ENCODE measurements at places on chromosomes 3 and 15.

DNA sequence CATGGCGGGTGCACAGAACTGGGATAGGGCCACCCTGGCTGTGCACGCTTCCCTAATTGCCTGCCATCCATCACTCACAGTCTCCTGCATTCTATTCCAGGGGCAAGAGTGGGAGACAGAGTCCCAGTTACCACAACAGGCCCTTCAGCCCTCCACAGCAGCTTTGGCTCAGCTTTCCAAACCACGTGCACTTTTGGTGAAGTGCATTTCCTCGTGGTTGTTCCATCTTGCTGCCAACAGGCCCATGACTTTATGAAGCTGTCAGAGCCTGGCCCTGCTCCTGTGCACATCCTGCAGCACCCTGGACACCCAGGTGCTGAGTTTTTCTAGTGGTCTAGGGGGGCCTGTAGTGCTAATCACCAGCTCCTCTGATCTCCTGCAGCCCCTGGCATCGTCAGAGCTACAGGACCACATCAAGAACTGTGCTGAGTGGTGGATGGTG is 110.2 kb downstream of the ADCY5 start:
- no peak for DNase-seq

DNA sequence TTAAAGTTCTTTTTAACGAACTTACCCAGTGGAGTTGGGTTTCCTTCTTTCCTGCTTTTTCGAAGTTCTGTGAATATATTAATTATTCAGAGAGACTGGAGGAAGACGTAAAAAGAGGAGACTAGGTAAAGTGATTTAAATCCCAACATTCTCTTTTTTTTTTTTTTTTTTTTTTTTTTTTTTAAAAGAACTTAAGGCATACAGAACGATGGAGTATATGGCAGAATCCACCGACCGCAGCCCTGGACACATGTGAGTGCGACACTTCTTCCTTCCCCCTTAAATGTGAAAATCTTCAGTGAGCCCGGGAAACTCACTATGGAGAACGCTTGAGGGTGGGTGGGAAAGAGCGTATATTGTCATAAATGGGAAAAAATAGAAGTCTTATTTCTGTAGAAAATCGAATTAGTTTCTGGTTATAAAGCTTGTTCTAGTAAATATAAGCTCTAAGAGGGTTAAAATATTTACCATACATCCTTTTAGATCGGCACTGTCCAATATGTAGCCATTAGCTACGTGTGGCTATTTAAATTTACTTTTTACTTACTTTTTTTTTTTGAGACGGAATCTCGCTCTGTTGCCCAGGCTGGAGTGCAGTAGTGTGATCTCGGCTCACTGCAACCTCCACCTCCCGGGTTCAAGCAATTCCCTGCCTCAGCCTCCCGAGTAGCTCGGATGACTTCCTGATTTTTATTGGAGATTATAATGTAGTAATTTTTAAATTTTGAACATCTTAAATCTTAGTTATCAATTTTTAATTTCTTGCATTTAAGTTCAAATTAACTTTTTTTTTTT is 892 bp downstream of the NMD3 start:
- peak; percentile 41 for DNase-seq

GRCh38 chr15:62558640-62559380 is 393.7 kb upstream of the C2CD4B start:
- DNase-seq, result no peak

DNA sequence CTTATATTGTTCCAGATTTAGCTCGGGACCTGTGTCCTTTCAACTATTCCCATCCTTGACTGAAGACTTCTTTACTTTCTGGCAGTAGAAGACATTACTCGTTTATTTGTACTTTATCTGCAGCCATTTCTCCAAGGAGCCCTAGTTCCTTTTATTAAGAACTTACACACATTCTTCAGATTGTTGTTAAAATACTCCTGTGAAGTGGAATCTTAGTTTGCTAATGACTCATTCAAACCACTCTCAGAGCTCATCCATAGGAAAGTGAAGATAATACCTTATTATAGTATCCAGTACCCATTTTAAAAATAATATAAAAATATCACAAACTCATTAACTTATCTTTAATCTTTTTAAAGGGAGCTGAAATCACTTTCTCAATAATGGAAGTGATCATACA is 63.5 kb downstream of the C3orf70 start:
- no peak for DNase-seq

GRCh38 chr15:90742087-90742486 is 24.9 kb downstream of the BLM start:
- DNase-seq, result no peak

- no peak for DNase-seq
Measured at GRCh38 chr3:11724615-11725339, 81.1 kb upstream of the VGLL4 start.

- DNase-seq, result peak; percentile 52
Measured at GRCh38 chr3:107064405-107065060, 312.7 kb upstream of the CCDC54 start.

DNA sequence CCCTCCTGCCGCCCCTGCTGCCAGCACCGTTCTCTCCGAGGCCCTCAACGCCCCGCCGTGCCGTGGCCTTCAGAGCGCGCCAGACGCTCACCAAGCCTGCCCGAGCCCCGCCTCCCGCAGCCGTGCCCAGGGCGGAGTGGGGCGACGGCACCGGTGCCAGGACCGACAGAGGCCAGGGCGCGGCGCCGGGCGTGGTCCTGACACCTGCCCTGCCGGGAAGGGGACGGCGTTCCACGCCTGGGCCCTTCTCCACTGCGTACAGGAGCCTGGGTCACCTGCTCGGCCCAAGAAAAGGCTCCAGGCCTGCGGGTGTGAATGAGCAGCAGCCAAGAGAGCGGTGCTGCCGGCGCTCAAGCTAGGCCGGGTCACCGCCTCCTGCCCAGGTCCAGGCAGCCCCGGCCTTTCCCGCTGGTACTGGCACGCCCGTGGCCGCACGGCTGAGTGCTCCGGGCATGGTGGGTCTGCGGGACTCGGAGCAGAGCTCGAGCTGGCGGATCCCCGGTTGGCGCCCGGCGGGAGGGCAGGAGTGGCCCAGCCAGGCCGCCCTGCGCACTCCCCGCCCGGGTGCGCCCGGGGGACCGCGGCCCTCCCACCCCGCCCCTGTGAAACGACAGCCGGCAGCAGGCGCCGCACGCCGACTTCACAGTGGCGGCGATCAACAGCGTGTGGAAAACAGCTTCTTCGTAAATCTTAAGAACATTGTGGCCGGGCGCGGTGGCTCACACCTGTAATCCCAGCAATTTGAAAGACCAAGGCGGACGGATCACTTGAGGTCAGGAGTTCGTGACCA is 4.2 kb downstream of the OCA2 start:
- DNase-seq, result peak; percentile 54

DNA sequence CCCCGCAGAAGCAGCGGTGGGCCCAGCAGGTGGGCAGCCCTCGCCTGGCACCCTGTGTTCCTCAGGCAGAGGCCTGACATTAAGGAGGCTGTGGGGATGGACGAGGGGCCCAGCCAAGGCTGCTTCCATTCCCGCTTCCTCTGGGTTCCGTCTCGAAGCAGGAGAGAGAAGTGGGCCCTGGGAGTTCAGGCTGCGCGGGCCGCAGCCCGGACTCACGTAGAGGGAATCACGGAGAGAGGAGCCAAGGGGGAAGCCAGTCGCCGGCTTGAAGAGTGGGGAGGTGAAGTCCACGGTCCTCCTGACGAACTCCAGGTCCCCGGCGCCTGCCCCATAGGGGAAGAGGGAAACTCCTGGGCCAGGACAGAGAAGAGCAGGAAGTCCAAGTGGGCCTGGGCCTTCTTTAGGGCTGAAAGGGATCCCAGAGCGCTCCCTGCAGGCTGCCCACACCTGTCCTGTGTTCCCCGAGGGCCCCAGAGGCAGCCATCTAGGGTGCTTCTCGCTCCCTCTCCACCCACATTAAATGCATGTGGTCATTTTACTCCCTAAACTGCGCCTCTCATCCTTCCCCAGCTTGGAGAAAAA is 37.7 kb downstream of the MUC4 start:
- DNase-seq, result no peak

GRCh38 chr3:72748659-72749058 is 99.6 kb downstream of the SHQ1 start:
- DNase-seq, result no peak

GRCh38 chr3:138588445-138588844 is 5.6 kb downstream of the CEP70 start:
- no peak for DNase-seq

DNA sequence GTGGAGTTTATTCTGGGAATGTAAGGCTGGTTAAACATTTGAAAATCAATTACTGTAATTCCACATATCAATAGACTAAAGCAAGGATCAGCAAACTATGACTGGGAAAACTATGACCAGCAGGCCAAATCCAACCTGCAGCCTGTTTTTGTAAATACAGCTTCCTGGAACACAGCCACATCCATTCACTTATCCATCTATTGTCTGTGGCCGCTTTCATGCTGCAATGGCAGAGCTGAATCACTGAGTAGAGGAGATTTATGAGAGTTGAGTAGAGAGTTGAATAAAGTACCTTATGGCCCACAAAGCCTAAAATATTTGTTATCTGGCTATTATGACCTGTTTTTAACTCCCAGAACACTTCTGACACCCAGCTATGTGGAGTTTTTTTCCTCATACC is 12.2 kb downstream of the MYLK start:
- no peak for DNase-seq

- DNase-seq, result peak; percentile 83
Measured at GRCh38 chr15:94844538-94845389, 613.4 kb downstream of the MCTP2 start.

GRCh38 chr3:24185738-24186384 is 240.8 kb downstream of the NR1D2 start:
- DNase-seq, result peak; percentile 44

DNA sequence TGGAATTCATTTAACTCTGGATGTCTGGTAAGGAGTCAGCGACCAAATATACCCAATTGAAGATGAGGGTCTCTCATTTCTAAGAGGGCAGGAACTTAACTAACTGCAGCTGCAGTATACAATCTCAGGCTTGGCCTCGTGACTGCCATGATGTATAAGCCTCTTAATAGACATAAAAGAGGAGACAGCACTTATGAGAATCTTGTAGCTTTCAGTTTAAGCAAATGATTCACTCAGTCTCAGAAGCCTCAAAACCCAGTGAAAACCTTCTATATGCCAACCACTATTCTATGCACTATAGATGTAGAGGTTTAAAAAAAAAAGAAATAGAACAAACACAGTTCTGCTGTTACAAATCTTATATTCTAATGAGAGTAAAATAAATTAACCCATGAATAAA is 513.9 kb downstream of the TBL1XR1 start:
- DNase-seq, result no peak

DNA sequence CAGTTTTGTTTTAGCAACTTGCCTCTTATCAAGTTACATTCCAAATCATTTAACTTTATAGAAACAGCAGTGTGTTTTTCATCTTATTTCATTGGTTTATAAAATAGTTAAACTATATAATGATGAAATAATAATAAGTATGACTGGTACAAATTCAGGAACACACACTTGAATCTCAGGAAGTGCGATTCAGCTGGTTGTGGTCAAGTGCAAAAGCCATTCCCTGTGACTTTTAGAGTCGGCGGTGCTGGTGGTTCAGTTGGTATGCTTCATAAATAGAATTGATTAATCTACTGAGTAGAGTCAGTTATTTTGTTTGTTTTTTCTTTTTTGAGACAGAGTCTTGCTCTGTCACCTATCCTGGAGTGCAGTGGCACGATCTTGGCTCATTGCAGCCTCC is 22.7 kb downstream of the SACM1L start:
- DNase-seq, result no peak

GRCh38 chr15:65920825-65921309 is 51.6 kb downstream of the RAB11A start:
- DNase-seq, result no peak

- DNase-seq, result peak; percentile 85
Measured at GRCh38 chr3:167882057-167882667, 146.6 kb downstream of the SERPINI1 start.

DNA sequence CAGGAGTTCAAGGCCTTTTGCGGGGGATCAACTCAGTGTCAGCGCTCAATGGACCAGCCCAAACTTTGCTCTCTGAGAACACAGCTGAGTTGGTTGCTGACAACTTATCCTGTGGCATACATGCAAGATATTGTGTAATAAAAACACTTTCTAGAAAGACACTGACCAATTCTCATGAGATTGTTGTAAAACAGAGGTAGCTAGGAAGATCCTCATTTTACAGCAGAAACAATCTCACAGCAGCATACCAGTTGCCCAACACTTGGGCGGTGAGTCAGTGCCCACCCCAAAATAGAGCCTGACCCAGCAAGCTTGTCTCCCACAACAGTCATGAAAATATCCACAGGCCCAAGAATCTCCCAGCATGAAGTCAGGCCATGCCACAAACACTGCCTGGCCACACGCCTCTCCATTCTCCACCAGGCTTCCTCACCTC is 18.2 kb downstream of the KLHL6 start:
- DNase-seq, result no peak

DNA sequence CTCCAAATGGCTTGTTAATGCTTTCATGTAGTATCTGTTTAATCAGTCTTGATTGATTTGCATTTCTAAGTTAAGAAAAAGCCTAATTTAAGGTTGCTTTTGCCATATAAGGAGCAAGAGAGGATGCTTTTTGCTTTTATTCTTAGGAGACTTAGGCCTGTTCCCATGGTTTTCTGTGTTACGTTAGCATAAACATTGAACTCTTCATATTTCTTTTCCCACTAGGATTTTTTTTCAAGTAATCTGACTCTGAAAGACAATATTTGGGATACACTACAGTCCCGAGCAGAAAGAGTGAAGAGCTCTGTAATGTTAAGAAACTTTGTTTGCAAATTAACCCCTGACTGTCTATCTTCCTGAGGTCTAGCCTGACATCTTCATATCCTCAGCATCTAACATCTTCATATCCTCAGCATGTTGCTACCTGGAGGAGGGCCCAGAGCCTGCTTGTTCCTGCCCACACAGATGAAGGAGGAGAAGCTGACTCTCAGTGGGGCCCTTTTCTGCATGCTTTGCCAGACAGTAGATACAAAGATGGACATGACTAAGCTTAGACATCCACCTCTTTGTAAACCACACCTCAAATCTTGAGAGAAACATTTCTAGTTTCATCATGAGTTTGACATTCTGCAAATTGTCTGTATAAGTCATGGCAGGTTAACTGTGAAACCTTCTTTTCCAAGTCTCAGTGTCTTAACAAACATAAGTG is 86.2 kb upstream of the COL6A5 start:
- no peak for DNase-seq

GRCh38 chr3:37492468-37492867 is 318.1 kb upstream of the LRRFIP2 start:
- DNase-seq, result no peak

DNA sequence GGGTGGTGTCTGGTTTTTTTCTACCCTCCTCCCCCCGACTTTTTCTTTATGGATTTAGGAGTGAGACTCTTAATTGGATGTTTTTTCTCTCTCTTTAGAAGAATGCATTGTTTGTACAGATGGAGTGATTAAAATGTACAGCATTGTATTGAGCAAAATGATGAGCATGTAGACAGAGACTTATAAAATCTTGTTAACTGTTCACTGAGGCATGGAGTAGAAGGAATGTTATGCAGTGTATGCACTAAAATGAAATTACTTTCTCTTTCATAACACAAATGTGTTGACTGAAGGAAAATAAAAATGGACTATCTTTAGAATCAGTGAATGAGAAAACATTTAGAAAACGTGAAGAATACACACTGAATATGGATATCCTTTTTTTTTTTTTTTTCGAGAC is 39.8 kb downstream of the ZFAND6 start:
- DNase-seq, result no peak

Data from SW480 (cell line).